ENCODE measurements at places on chromosomes 5 and 9.

GRCh38 chr5:95530416-95530815 lies 24.4 kb downstream of the SKIC3 start:
- DNase-seq, result no peak

GRCh38 chr5:13664377-13664776 lies 280.1 kb downstream of the DNAH5 start:
- DNase-seq, result no peak

DNA sequence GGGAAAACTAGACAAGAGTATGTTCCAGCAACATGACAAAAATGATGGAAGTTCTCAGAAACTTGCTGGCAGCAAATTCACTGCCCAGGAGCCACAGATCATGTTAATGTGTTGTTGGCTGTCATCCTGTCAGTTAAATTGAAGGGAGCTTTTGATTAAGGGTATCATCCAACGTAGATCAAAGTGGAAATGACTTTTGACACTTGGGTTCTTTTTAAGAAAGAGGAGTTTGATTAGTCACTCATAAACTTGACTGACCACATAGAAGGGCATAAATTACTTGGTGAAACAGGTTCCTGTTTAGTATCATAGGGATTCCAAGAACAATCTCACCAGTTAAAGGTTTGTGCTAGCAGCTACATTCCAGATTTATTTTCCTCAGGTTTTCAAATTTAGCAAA lies 288.7 kb downstream of the CSNK1G3 start:
- no peak for DNase-seq

GRCh38 chr5:180090769-180091546 lies 19.4 kb upstream of the RNF130 start:
- DNase-seq, result no peak

- DNase-seq, result no peak
Measured at GRCh38 chr9:38227656-38228055, 158.6 kb upstream of the SHB start.

All from K562 (cell line).